ENCODE measurements at places on chromosomes 2 and 18.
A peak's percentile ranks its signal among the peaks of the same experiment; 100 is the strongest.

DNA sequence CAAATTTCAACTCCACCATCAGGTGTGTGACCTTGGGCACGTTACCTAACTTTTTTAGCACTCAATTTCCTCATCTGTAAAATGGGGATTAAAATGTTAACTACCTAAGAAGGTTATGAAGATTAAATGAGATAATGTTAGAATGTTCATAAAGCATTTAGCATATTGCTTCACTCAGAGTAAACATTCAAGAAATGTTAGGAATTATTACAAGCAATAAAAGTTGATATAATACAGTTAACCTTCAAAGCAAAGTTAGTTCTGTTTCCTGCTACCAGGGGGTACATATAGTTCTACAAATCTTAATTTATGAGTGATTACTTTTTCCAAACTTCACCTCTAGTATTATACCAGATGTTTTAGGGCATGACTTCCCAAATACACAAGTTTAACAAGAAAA is 254.2 kb downstream of the PDE11A start:
- DNase-seq, result no peak

- no peak for DNase-seq
These were observed 129.5 kb downstream of the ZNF804A start for GRCh38 chr2:184727813-184728212.

- DNase-seq, result no peak
These were observed 69.7 kb downstream of the UGGT1 start for GRCh38 chr2:128160616-128161275.

- no peak for DNase-seq
These were observed 55.9 kb downstream of the HS1BP3 start for GRCh38 chr2:20594957-20595356.

- DNase-seq, result no peak
These were observed 859.6 kb upstream of the CRIM1 start for GRCh38 chr2:35496022-35496421.

DNA sequence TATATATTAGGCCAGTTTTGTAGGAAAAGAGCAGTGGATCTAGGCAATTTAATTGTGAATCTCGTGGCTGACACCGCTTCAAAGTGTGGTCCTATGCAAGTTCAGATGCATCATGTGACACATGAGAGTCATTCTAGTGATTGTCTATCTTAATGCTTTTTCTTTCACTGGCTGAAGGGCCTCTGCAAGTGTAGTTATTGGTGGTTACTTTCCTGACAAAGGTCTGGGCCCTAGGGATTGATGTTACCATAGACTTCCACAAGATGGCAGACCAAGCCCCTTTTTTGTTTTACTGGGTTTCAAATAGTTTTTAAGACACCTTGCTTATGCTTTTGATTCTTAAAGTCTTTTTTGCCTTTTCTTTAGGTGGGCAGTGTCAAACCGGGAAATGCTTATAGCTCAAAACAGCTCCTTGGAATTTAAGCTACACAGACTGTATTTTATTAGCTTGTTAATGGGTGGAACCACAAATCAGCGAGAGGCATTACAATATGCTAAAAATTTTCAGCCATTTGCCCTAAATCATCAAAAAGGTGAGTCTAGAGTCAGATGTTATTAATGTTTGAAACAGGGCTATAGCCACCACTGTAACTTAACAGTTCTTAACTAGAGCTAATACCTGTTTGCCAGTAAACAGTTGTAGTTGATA is 25.9 kb downstream of the CD8A start:
- peak; percentile 28 for DNase-seq
